Activated effector memory CD4-positive, alpha-beta T cell treated with anti-CD3 and anti-CD28 coated beads, Interleukin-2, amount 50 U/mL, for 16 hours (primary cell): ENCODE measurements at places on chromosomes 7 and 10.
A peak's percentile ranks its signal among the peaks of the same experiment; 100 is the strongest.

DNA sequence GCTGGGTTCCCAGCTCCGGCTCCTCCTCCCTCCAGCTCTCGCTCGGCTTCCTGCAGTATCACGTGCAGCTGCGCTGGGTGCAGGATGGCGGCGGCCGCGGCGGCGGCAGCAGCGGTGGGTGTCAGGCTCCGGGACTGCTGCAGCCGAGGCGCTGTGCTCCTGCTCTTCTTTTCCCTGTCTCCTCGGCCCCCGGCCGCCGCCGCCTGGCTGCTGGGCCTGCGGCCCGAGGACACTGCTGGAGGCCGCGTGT, at the start of gene CNNM1:
Gene CNNM1 (plus strand): TSS at position 53 of the 250 bp plus-strand sequence. CDS start 32 bp downstream, at position 85.
- peak; percentile 64 for DNase-seq

DNA sequence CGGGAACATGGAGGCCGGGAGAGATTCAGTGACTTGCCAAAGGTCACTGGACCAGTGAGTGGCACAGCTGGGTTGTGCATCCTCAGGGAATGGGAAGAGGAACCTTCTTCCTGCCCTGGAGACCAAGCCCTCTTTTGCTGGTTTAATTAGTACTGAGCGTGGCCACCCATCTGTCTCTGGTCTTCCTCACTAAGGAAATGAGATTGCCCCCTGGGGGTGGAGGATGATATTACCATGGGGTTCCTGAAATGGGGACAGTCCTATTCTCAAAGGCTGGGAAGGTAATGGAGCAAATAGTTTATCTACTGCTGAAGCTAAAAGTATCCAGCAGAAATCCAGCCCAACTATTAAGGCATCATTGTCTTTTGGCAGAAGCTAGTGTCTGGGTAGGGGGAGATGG, 98.6 kb upstream of the FGFR2 start:
- no peak for DNase-seq

DNA sequence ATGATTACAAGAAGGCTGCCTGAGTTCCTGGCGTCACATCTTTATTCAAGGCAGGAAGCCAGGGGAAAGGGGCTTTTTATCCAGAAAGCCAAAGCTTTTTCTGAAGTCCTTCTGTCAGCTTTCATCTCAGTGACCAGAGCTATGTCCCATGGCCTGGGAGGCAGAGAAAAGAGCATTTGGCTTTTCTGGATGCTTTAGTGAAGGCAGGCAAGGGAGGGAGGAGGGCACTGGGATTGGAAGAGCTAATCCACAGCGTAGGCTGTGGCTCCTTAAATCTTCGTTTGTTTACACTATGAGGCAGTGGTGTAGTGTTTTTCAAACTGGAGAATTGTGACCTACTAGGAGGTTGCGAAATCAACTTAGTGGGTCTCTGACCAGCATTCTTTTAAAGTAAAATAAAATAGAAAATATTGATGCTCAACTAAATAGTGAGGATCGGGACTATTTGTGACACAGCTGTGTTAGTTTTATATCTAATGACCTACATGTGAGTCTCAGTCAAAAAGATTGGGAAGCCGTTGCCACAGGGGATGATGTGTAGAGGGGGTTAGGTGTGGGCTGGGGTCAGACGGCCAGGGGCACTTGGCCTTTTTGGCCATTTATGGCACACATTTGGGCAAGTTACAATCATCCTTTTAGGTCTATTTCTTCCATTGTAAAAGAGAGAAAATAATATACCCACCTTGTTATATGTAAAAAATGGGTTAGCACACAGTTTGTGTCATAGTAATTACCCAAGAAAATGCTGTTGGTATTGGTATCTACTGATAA, 14.1 kb downstream of the CRYGN start:
- no peak for DNase-seq

DNA sequence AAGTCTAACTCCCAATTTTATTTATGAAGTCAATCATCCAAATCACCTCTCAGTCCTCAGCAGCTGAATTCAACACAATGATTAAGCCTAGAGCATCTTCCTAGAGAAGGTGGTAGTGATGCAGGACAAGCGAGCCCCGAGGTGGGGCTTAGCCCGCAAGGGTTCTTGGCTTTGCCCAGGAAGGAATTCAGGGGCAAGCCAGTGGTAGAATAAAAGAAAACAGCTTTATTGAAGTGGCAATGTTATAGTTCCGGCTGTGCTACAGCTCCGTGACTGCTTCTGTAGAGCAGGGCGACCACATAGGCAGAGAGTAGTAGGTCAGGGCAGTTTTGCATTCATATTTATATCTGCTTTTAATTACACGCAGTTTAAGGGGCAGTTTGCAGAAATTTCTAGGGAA, 18.1 kb downstream of the IL2RA start:
- DNase-seq: peak; percentile 56
